ENCODE measurements at places on chromosomes 2 and 18.
A peak's percentile ranks its signal among the peaks of the same experiment; 100 is the strongest.

GRCh38 chr2:29023188-29023587, 42.1 kb downstream of the TOGARAM2 start:
- DNase-seq = no peak

- no peak for DNase-seq
These were observed 93.2 kb downstream of the LRRTM4 start for GRCh38 chr2:77428946-77429345.

DNA sequence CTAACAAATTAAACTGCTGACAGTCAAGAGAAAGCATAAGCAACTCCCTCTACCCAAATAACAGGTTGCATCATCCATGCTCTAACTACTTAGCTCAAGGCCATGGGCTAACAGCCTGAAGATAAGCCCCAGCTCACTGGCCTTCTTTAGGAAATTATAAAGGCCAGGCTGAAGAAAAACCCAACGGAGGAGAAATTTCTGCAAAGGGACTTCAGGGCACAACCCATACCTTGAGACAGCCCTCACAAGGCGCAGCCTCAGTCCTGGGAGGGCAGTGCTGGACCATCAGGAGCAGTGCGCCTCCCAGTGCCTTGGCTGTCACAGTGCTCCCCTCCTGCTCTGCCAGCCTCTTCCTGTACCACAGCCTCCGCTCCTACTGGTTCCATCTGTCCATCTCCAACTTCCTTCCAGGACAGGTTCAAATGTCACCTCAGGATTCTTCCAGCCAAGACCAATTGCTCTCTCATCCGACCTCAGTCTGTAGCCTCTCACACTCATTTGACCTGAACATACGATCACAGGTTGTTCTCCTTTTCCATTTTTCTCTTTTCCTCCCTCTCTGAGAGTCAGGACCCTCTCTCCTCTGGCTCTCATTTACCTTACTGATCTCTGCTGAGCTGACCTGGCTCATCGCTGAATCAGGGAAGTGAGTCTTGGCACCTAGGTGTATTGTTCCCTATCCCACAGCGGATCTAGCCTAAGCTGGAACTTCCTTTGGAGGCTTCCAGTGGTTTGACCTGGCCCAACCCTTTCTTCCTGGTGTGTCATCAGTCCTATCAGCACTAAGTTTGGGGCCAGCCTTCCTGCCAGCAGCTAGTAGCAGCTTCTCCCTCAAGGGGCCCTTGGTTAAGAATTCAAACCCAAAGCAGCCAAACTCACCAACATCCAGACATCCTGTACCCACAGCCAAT, 1.9 kb downstream of the MCFD2 start:
- DNase-seq = peak; percentile 75

DNA sequence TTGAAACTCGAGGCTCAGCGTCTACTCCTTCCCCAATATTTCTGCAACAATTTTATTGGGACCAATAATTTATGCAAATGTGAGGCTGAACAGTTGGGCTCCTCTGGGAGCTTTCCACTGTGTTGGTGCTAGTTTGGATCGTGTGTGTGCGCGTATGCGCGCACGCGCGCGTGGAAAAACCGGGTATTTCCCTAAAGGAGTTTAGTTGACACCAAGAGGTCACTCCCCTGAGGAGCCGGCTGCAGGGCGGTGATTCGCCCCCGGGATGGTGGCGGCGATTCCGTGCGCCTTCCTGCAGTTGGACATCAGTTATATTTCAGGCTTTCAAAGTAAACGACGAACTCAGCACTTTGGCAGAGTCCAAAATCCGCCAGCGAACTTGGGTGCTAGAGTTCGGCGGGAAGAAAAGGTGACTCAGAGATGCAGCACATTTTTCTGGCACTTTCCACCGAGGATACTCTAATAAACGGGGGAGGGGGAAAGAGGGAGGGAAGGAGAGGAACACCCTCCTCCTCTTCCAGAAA, 186.5 kb upstream of the FANCL start:
- peak; percentile 32 for DNase-seq

DNA sequence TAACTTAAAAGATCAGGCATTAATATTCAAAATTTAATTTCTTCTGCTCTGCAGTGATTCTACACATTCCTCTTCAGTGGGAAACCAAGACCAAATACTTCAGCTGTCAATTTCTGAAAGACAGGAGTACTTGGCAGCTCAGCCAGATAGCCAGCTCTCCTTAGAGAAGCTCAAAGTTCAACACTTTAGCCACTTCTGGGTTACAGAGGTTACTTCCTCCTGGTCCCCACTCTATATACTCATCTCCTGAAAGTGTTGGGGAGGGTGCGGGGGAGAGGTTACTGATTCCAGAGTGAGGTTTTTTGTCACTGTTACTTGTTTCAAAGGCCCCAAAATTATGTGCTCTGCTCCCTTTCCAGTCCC, 4.1 kb downstream of the CYTIP start:
- no peak for DNase-seq

- DNase-seq = no peak
These were observed 44.9 kb downstream of the PSMG2 start for GRCh38 chr18:12747530-12748315.

GRCh38 chr2:26685341-26685740, 7.2 kb upstream of the KCNK3 start:
- no peak for DNase-seq

GRCh38 chr18:44771572-44771955, 90.9 kb downstream of the SETBP1 start:
- no peak for DNase-seq

- no peak for DNase-seq
These were observed 132.4 kb downstream of the CYP26B1 start for GRCh38 chr2:72015266-72015665.

DNA sequence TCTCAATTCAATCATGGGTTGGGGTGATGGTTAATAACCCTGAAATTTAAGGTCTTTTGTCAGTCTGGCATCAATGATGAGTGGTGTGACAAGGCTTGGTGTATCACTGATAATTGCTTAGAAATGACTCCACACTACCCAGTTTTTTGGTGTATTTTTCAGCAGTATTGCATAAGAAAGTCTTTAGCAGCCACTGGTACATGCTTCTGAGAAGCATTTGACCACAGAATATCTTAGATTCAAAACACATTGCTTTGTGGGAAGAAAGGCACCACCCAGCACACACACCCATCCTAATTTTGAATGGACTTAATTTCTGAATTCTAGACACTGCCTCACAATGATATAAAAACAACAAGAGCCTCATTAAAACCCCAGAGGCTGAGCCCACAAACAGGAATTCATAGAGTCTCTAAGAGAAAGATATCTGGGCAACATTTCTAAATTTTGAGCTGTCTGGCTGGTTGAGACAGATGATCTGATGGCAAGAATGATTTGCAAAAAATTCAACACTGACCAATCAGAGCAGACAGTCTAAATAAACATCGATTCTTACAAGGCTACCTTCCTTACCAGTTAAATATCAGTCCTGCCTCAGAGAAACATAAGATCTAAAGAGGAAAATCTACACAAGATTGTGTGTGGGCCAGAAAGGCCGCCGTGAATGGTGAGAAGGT, 114.7 kb upstream of the CYP1B1 start:
- peak; percentile 92 for DNase-seq

- DNase-seq = peak; percentile 8
These were observed 341.7 kb downstream of the PIK3C3 start for GRCh38 chr18:42296723-42297122.

GRCh38 chr2:10524341-10524740, 76.2 kb upstream of the ODC1 start:
- no peak for DNase-seq

DNA sequence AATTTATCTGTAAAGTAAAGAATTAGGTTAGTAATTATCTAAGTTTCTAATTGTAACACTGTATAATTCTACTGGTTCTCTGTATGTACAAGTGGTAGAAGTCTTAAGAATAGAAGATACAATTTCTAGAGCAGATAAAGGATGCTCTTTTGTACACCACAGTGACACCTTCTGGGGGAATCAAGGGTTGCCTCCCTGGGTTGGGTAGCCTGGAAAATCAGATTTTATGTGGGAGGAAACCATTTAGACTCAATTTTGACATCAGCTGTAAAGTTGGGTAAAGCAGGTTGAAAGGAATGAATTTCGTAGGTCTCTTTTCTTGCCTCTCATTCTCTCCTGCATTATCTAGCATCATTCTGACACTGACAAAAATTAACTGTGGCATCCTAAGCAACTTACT, 354.8 kb downstream of the DCC start:
- no peak for DNase-seq

DNA sequence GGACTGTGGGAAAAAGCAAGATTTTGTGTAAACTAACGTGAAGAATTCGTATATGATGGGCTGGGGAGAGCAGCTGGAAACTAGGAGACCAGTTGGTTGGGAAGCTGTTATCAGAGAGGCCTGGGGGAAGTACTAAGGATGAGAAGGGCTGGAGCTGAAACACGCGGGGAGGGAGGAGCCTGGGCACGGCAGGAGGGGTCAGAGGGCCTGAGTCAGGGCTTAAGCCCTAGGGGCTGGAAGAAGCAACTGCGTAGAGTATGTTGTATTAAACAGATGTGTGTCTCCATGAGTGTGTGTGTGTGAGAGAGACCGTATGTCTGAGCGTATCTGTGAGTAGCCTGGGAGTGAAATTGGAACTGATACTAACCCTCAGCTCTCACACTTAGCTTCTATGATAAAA, 8.4 kb downstream of the POMC start:
- peak; percentile 8 for DNase-seq

DNA sequence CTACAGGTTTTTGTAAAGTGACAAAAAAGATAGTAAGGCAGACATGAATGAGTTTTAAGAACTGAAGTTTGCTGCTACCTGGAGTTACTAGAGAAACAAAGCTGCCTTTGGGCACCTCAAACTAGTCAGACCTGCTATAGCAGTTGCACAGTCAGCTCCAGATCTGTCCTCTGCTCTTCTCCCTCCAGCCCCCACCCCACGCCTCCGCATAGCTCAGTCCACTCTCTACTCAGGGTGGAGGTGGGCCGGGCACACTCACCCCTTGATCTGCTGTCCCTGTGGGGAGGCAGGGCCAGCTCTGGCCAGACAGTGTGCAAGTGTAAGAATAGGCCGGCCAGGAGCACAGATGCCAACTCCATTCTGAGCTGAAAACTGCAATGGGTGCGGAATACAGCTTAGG, 4.1 kb downstream of the SERTAD2 start:
- DNase-seq = no peak

- DNase-seq = no peak
These were observed 312.9 kb downstream of the MTX2 start for GRCh38 chr2:176582176-176582575.

DNA sequence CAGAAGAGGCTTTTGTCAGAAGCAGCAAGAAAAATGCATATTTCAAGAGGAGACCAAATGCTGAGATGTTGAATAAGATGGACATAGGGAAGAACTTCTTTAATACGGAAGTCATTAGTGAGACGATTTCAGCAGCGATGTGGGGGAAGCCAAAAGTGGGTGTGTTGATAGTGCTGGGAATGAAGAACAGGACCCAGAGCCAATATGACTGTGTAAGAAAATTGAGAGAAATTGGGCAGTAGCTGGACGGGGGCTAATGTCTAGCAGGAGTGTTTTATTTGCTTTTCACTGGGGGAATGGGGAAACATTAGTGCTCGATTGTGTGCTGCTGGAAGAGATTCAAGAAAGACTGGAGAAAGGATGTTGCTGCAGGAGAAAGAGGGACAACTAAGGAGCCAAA, 788.7 kb upstream of the KLHL29 start:
- DNase-seq = no peak

GRCh38 chr18:31206787-31207381, 44.2 kb upstream of the DSC1 start:
- DNase-seq = peak; percentile 12

DNA sequence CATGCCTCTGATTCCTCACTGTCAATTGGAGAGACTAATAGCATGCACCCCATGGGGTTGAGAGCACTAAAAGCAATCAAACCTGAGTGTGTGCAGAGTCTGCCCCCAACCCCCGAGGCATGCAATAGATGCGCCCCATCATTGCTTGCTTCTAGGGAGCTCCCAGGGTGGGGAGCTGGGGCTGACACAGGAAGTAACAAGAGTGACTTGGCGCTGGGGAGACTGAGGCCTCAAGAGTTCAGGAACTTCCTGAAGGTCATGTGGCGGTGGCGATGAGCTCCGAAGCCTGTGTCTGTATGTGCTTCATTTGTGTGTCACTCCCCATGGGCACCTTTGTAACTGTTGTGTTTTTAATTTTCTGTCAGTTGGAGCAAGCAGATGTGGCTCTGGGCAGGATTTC, 61.2 kb downstream of the CTIF start:
- DNase-seq = no peak

- peak; percentile 12 for DNase-seq
These were observed 28.7 kb upstream of the IL1RL1 start for GRCh38 chr2:102282678-102283091.

- peak; percentile 95 for DNase-seq
These were observed 43.4 kb downstream of the COLEC12 start for GRCh38 chr18:457140-457519.

DNA sequence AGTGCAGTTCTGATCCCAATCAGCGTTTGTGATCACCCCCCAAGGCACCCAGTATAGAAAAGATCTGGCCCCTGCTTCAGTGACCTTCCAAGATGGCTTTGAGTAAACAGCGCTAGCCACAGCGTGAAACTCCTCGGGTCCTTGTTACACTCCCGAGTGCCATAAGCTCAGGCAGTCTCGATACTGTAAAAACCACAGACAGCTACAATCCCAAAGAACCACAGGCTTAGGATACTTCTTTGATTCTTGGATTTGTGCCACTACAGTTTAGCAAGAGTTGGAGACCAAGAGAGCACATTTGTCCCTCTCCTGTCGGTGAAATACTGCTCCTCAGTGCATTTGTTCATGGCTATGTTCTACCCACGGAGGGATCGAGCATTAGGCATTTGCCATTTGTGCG, 352.5 kb upstream of the ZNF521 start:
- no peak for DNase-seq

- DNase-seq = no peak
These were observed 1.8 kb upstream of the WIPF1 start for GRCh38 chr2:174599310-174599921.

DNA sequence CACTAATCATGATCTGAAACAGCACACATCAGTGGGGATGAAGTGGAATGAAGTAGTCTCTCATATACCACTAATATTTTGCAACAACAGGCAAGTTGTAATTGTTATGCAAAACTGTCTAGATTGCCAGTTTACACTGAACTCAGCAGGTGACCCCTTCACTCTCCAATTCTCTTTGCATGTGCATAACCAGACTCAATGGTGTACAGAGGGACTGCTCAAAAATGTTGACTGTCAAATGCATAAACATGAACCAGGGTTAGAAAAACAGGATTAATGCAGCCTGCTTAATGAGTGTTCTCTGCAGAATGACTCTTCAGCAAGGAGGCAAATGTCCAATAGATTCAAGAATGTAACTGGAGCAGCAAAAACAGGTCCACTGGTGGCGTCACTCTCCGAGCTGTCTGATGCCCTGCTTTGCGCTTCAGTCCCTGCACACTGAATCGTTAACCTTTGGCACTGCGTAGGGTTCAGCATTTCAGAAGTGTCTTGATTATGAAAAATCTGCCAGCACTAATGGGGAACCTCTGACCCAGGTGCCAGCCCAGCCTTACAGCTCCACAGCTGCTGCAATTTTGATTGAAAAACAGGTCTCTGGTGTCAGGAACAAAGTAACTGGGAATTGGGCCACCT, 209.3 kb downstream of the TDRD15 start:
- no peak for DNase-seq

DNA sequence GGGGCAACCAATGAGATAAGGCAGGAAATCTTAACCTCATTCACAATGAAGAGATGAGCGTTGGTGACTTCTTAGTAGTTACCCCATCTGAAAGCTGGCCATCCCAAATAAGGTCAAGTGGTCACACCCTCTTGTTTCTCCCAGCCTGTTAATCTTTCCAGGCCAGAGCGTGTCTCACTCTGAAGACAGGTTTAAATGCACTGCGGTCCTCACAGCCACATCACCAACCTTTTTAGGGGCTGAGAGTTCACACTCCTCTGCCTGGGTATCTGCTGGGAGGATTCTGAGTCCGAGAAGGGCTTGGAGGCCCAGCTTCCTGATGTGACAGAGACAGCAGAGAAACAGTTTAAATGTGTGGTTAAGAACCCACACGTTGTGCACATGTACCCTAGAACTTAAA, 13.3 kb upstream of the CNGA3 start:
- DNase-seq = no peak

Measured in fibroblast of mammary gland (primary cell).